ENCODE measurements at places on chromosomes 11 and 22.

GRCh38 chr22:42644422-42645340 lies 4.3 kb upstream of the ATP5MGL start:
- DNase-seq, result no peak

GRCh38 chr11:22556381-22556780 lies 69.2 kb downstream of the FANCF start:
- no peak for DNase-seq

GRCh38 chr22:19497245-19497644 lies 17.5 kb downstream of the CDC45 start:
- DNase-seq, result no peak

DNA sequence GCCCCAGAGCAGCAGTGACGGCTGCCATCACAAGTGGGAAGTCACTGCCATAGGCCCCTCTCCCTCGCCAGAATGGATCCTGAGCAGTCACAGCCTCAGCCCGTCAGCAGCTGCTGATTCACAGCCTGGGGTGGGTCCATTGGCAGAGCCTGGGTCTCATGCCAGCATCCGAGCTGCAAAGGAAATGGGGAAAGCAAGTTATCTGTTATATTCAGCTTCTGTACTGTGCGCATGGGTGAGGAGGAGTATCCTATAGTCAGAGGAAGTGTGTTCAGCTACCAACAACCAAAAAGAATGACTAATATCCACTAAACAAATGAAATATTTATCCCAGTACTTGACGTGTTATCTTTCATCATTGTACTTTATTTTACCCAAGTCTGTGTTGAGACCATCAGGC lies 119.7 kb downstream of the RCN1 start:
- no peak for DNase-seq

DNA sequence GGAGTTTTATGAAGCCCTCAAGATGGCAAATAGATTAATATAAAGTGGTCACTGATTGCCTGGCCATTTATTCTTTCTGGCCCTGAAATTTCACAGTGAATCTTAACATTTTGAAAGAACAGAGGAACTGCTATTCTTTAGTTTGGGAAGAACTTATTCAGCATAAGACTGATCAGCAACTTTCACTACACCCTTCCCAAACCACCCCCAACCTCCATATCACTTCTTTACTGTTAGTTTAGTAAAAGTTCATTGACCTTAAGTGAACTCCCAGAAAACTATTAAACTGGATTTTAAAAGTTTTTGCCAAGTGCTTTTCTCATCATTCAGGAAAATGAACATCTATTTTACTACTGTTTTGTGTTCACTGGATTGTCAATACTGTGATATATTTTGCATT lies 77.4 kb downstream of the NARS2 start:
- DNase-seq, result no peak

- no peak for DNase-seq
These were observed 147.4 kb downstream of the TRIM29 start for GRCh38 chr11:119990309-119991021.

GRCh38 chr22:29216873-29217666 lies 11.4 kb downstream of the EMID1 start:
- no peak for DNase-seq

DNA sequence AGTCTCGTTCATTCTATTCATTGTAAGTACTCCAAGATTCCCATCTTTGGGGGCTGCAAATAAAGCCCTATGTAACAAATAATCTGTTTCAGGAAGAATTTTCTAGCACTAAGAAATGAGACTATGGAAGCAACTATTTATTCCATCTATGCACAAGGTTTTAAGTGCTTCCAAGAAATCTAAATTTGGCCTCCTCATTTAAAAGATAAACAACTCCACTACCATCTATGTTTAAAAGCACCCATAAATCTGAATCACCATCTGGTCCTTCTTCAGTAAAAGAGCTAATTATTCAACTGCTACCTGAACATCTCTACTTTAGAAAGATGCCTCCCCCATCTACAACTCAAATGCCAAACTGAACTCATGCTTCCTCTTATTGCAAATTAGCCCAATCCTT lies 547.3 kb upstream of the LRRC4C start:
- DNase-seq, result no peak

- DNase-seq, result peak; percentile 4
These were observed 1.7 kb upstream of the USP28 start for GRCh38 chr11:113876798-113877669.

DNA sequence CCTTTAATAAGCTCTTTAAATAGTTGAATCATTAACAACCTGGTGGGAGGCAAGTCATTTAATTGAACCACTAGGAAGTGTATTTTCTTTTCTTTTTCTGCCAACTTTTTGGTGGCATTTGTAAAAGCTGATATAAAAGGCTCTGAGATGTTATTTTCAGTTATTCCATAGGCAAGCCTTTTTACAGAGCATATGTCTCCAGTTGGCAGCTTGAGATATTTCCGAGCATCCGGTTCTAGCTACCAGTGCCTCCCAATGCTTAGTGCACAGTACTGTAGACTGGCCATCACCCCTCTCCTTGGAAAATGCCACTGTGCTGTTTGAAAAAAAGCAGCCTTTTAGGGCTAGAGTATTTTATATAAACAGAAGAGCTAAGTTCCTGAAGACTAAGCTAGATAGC lies 178.7 kb upstream of the SORL1-AS1 start:
- no peak for DNase-seq

- no peak for DNase-seq
These were observed 16.8 kb downstream of the APOL5 start for GRCh38 chr22:35734517-35734827.

- no peak for DNase-seq
These were observed 56.2 kb downstream of the MICAL3 start for GRCh38 chr22:17968126-17968525.

- no peak for DNase-seq
These were observed 798.1 kb downstream of the OPCML start for GRCh38 chr11:132734217-132734616.

DNA sequence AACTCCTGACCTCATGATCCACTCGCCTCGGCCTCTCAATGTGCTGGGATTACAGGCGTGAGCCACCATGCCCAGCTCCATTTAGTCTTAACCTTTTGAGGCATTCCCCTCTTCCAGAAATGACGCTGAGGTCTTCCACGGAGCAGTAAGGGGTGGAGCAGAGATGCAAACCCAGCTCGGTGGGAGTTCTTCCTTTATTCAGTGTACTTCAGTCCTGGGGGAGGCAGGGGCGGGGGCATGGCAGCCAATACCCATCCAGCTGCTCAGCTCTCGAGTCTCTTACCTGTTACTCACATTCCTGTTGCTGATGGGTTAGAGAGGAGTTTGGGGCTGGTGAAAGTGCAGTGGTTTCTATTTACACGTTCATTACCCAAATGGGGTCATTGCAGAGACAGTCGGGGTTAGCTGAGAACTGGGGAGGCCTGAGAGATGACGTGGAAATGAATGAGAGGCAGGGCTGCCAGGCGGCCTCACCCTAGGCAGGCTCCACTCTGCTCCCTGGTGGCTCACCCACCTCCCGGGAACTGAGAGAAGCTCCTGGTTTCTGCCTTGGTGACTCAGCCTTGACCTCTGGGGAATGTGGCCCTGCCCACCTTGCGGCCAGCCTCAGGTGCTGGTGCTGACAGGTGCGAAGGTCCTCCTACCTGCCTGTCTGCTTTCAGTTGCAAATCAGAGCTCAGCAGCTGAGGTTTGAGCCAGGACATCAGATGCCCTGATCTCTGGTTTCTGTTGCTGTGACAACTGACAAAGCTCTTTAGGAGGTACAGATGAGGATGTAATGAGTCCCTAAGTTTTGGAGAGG lies 13.4 kb upstream of the ST14 start:
- no peak for DNase-seq

- no peak for DNase-seq
These were observed 77.8 kb upstream of the TMEM45B start for GRCh38 chr11:129737831-129738230.

GRCh38 chr11:83220260-83220659 lies 26.7 kb downstream of the ANKRD42 start:
- DNase-seq, result no peak

DNA sequence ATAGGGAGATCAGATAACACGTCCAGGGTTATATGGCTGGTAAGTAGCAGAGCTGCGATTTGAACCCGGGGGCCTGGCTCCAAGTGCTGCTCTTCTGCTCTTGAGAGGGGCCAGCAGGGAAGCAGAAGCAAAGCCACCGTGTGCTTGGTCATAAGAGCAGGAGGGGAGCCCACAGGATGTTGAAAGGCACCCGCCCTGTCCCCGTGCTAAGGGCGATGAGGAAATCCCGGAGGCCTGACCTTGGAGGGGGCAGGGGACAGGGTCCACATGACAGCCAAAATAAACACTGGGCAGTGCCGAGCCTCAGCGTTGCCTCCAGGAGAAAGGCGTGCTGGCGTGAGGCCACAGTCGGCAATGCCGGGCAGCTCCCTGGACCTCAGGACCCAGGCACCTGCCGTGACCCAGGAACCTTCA lies 28.8 kb downstream of the TOM1 start:
- DNase-seq, result no peak

- DNase-seq, result no peak
These were observed 223.4 kb upstream of the CHORDC1 start for GRCh38 chr11:90446207-90446606.

DNA sequence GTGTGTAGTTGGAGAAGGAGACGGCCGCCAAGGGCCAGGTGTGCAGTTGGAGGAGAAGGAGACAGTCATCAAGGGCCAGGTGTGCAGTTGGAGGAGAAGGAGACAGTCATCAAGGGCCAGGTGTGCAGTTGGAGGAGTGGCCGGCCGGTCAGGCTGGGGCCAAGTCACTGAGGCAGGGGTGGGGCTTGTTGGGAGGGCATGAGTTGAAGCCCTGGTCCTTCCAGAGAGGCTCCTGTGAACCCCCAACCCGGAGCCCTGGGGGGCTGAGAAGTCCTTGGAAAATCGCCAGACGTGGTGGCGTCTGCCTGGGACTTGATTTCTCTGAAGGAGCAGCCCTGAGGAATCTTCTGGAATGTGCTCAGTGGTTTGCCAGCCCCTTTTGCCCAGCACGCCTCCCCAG lies 1320.5 kb downstream of the BRD1 start:
- no peak for DNase-seq

- DNase-seq, result no peak
These were observed 45.3 kb downstream of the CCDC34 start for GRCh38 chr11:27317751-27318150.

DNA sequence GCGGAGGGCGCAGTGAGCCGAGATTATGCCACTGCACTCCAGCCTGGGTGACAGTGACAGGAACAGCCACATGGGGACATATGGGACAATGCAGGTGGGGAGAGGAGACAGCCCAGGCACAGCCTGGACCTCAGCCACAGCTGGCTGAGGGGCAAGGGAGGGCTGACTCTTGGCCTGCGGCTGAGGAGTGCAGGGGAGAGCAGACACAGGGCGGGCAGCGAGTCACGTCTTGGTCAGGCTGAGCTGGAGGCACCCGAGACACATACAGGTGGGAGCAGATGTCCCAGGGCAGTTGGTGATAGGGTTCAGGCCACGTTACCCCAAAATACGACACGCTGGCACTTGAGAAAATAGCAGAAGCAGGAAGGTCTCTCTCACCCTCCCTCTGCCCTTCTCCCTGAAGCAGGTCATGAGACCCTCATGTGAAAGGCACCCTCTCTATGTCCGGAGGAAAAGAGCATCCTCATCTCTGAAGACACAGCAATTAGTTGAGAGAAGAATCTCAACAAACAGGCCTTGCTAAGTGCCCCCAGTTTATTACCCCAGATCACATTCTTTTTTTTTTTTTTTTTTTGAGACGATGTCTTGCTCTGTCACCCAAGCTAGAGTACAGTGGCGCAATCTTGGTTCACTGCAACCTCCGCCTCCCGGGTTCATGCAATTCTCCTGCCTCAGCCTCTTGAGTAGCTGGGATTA lies 10.5 kb downstream of the KIAA0930 start:
- no peak for DNase-seq

- no peak for DNase-seq
These were observed 907.7 kb downstream of the BRD1 start for GRCh38 chr22:48919851-48920589.

DNA sequence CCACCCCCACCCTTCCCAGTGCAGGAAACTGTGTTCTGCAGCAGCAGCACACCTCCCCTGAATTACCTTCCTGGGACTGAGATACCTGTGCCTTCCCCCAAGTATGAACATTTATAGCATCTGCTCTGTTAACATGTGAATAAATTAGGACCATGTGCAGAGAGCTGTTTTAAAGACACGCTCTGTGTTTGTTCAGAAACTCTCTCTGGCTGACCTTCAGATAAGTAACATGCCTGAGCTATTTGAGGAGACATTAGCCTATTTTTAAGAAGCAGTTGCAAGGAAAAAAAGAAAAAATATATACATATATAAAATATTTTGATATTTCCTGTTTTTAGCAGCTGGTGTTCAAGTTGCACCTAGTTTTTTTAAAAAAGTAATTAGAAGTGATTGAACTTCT lies 5.4 kb downstream of the NAV2 start:
- no peak for DNase-seq

- no peak for DNase-seq
These were observed 9.1 kb downstream of the CDC42EP2 start for GRCh38 chr11:65323813-65324212.

GRCh38 chr22:46428602-46429324 lies 93.2 kb downstream of the TRMU start:
- no peak for DNase-seq

DNA sequence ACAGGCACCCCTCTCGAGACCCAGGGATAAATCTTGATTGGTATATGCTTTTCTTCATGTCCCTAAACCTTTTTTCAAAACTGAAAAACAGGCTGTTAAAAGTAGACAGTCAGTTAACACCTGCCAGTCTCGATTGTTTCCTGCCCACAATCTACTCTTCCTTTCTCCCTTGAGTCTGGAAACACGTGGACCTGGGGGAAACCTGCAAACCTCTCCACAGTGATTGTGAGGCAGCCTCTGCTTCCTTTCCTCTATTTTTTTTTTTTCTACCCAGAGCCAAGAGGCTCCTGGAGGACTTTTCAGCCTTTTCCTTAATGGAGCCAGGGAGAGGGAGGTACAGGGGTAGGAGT lies 69.4 kb upstream of the CLMP start:
- DNase-seq, result no peak
